Suppressor macrophage (primary cell): ENCODE measurements at places on chromosomes 7 and 10.
A peak's percentile ranks its signal among the peaks of the same experiment; 100 is the strongest.

- DNase-seq, result peak; percentile 67
These were observed 35.1 kb upstream of the DNAH11 start for GRCh38 chr7:21507627-21508343.

- DNase-seq, result no peak
These were observed 4.1 kb downstream of the ARMC3 start for GRCh38 chr10:22931948-22932347.

- DNase-seq, result no peak
These were observed 238.4 kb downstream of the ARHGAP21 start for GRCh38 chr10:24485304-24485703.

DNA sequence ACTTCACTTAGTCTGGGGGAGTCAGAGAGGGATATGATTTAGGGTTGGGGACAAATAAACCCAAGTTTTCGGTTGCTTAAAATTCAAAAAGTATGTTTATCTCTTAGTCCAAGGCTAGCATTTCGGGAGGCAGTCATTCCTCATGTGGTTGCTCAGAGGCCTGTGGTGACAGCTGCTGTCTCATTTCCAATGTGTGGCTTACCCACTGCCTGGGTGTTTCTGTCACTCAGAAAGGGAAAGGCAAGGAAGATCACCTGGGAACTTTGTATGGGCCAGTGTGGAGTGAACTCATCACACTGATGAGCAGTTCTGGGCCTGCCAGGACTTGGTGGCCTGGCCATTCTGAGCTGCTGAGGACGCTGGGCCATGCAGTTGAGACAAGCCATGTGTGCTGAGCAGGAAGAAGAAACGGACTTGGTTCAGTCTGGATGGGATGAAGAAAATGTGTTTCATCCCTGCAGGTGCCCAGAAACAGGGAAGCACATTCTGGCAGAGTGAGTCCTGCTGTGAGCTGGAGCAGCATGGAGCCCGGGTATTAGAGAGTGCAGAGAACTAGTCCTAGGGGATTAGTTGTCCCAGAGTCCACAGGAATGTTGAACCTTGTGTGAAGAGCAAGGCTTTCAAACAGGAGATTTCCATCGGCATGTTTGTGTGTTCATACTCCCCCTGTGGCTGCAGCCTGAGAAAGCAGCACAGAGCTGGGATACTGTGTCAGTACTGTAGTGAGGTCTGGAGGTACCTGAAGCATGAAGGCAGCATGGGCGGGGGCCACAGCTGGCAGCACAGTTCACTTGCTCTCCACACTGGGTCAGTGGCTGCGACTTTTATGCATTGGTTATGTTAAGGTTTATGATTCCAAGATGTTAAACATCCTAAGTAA lies 211.1 kb upstream of the IGFBP3 start:
- no peak for DNase-seq

GRCh38 chr7:10677668-10678232 lies 295.9 kb upstream of the PHF14 start:
- no peak for DNase-seq

DNA sequence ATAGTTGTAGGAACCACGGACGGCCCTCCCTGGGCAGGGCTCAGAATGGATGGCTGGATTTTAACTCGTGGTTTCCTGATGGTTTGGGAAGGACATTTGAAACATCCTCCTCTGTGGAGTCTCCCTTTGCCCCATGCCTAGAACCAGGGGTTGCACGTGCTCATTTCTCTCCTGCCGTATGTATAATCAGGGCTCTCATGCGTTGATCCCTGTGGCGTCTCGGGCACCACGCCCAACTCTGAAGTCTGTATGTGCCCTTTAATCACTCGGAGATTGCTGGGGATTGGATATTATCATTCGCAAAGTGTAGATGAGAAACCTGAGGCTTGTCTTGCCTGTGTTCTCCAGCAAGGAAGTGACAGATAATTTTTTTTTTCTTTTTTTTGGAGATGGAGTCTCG lies 257.1 kb downstream of the CAMK1D start:
- no peak for DNase-seq

- no peak for DNase-seq
These were observed 23.6 kb downstream of the PDIA4 start for GRCh38 chr7:149004405-149005370.

GRCh38 chr10:100085596-100085995 lies 3.9 kb upstream of the CPN1 start:
- DNase-seq, result no peak

- no peak for DNase-seq
These were observed 116.7 kb upstream of the TMEM106B start for GRCh38 chr7:12094365-12094921.

- no peak for DNase-seq
These were observed 212.3 kb downstream of the DNAJC1 start for GRCh38 chr10:21791276-21791675.

GRCh38 chr10:18104223-18104872 lies 35.9 kb upstream of the CACNB2 start:
- DNase-seq, result peak; percentile 78

GRCh38 chr10:570628-571163 lies 118.8 kb downstream of the DIP2C start:
- DNase-seq, result no peak

GRCh38 chr7:155669717-155670505 lies 25.4 kb downstream of the RBM33 start:
- no peak for DNase-seq

GRCh38 chr10:91210435-91210834 lies 10.0 kb upstream of the PCGF5 start:
- DNase-seq, result no peak

- DNase-seq, result no peak
These were observed 567.5 kb downstream of the DNAJB6 start for GRCh38 chr7:157904211-157904865.

- no peak for DNase-seq
These were observed 9.6 kb downstream of the MAFK start for GRCh38 chr7:1539882-1540775.

DNA sequence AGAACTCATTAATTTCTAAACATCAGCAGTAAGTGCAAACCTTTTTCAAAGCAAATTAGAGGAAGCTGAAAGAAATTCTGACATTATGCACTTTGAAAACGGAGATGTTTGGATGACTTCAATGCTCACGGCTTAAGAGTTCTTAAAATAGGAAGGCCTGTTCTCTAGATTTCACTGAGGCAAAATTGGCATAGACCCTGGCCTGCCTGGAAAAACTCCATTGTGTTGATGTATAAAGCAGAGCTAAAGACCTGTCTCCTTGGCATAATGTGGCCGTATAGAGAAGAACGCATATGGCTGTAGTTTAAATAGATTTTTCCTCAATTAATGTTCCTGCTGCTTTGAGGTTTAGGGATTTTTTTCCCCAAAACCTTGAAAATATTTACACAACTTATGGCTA lies 24.5 kb upstream of the AGMO start:
- DNase-seq, result no peak

- DNase-seq, result no peak
These were observed 45.6 kb downstream of the ZNF277 start for GRCh38 chr7:112252141-112252540.

- no peak for DNase-seq
These were observed 241.0 kb upstream of the PRSS1 start for GRCh38 chr7:142508251-142508650.

GRCh38 chr10:8058274-8059111 lies 4.0 kb downstream of the GATA3 start:
- DNase-seq, result no peak

- DNase-seq, result peak; percentile 98
These were observed 18.6 kb upstream of the DNAJB6 start for GRCh38 chr7:157318015-157318706.

DNA sequence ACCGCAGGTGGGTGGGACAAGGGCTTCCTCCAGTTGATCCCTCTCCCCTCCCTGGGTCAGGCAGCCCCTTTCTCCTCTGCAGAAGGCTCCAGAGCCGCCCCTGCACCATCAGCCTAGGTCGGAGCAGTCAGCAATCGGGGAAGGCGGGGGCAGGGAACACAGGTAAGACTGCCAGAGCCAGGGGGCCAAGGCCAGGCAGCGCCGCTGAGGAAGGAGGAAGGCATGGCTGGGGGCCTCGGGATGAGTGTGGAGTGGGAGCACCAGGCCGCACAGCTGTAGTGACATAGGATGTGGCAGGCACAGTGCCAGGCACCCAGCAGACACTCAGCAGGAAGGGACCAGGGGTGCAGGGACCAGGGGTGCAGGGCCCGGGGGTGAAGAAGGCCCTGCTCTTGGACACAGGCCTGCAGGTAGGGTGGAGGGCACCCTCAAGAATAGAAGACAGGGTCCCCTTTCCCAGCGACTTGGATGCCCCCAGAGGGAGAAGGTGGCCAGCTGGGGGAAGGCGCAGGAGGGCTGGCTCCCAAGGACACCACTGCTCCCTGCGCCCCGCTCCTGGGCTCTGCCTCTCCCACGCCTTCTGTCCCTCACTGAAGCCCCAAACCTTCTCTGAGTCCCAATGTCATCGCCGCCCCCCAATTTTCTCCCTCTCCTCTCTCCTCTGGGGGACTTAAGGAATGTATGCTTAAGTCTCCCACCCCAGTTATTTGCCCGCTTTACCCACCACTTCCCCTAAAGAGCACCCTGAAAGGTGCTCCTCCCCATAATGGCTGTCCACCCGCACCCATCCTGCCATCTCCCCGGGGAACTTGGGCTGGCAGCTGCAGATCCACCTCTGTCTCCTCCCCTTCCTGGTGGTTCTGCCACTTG lies 38.5 kb downstream of the CAMK2B start:
- no peak for DNase-seq

DNA sequence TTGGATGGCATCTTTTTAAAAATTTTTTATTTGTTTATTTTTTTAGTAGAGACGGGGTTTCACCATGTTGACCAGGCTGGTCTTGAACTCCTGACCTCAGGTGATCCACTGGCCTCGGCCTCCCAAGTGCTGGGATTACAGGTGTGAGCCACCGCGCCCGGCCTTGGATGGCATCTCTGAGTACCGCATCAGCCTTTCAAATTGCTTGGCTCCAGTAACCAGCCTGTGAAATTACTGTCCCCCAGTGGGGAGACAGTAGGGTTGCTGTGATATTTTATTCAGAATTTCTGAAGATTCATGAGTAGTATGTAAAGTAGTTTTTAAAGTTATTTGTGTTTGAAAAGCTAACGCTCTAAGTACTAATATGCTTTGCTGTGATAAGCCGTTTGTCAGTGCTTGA lies 1.2 kb downstream of the NUB1 start:
- no peak for DNase-seq

DNA sequence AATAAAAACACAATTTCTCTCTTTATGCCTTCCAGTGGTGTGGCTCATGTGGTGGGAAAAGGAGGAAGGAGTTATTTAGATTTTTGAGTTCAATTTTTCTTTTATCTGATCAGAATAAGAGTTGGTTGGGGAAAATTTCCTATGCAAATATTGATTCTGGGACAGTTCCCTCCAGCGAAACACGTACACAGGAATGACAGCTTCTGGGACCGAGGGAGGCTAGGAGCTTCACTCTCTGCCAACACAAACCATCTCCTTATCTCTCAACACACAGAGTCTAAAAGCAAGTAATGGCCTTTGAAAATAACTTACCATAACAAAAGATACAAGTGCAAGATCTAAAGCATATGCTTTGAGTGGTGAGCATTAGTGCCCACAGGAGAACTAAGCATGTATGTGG lies 122.7 kb downstream of the RAPGEF5 start:
- no peak for DNase-seq

- no peak for DNase-seq
These were observed 960.5 kb downstream of the GATA3 start for GRCh38 chr10:9015005-9015404.

- DNase-seq, result no peak
These were observed at the start of gene TLX1 for GRCh38 chr10:101130984-101131961. Gene TLX1, plus strand, starts transcription at chr10:101131300. Its CDS starts 242 bp downstream, at chr10:101131542.

DNA sequence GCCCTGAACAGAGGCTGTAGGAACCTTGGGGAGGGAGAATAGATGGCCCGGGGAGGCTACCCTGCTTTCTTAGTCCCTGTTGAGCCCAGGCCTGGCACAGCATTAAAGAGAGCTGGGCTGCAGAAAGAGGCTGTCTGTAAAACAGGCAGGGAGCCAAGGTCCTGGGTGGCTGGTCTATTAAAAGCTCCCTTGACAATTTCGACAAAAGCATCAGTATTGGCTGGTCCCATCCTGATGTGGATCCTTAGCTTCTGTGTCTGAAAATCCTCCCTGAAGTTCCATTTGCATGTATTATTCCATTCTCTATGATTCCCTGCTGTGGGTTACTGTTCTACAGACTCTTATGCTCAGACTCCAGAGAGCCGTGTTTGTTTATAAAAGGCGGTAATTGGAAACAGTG lies 158.5 kb downstream of the GALNT17 start:
- DNase-seq, result no peak

- DNase-seq, result no peak
These were observed 80.6 kb downstream of the ZEB1 start for GRCh38 chr10:31399631-31400030.

- DNase-seq, result peak; percentile 95
These were observed 11.6 kb upstream of the FFAR4 start for GRCh38 chr10:93554760-93555432.

DNA sequence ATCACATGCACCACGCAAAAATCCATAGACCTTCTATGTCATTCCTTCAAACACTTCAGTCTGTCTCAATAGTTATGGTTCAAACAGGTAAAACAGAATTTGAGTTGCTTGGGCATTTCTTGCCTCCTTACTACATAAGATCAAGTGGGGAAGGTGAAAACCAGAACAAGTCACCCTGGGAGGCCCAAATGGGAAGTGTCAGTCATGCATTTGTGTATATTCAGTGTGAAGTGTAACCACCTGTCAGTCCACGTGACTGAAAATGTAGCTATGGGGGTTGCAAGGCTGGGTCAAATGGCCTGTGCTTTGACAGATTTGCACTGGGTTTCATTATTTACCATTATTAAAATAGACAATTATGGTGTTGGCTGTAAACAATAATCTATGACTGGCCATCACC lies 176.6 kb upstream of the VIPR2 start:
- DNase-seq, result no peak

DNA sequence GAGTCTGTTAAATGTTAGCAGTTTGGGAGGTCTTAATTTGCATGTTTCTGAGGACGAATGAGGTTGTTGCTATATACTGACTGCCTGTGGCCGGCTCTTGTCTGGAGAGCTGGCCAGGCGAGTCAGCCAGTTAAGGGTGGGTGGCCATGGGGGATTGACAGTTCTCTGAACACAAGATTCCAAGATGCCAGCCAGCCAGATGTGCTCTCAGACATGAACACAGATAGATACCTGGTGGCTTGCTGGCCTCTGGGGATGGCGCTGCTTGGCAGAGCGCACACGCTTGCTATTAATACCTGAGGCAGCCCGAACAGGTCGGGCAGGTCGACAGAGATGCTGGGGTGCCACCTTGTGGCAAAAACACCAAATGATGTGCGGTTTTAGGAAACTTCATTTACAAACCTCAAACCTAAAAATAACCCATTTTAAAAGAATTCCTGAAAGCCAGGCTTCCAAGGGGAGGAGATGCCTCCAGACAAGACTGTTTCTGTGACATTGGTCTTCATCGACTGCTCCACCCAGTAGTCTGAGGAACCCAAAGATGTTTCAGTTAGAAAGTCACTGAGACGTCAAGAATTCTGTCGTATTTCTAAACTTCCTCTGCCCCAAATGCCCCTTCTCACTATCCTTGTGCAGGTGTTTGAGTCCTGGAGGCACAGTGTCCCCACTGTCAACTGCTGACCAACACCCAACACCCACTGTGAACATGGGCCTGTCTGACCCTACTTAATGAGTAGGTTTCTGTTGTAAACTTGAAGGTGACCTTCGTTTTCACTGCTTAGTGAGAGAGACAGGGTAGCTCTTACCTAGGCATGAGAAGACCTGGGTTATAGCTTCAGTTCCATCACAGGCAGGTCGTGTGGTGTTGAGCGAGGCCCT lies 123.4 kb downstream of the NT5C2 start:
- DNase-seq, result peak; percentile 48

- DNase-seq, result no peak
These were observed 55.8 kb downstream of the UNCX start for GRCh38 chr7:1288390-1288995.

GRCh38 chr7:106987777-106988176 lies 56.7 kb upstream of the PRKAR2B start:
- no peak for DNase-seq
